Anterior cingulate cortex (tissue), 58 donors: ENCODE measurements at places on chromosomes 2 and 18.

- DNase-seq: no peak
Measured at GRCh38 chr2:2131075-2131789, 199.8 kb downstream of the MYT1L start.

- no peak for DNase-seq
Measured at GRCh38 chr2:188983427-188984064, 9.4 kb downstream of the COL3A1 start.

DNA sequence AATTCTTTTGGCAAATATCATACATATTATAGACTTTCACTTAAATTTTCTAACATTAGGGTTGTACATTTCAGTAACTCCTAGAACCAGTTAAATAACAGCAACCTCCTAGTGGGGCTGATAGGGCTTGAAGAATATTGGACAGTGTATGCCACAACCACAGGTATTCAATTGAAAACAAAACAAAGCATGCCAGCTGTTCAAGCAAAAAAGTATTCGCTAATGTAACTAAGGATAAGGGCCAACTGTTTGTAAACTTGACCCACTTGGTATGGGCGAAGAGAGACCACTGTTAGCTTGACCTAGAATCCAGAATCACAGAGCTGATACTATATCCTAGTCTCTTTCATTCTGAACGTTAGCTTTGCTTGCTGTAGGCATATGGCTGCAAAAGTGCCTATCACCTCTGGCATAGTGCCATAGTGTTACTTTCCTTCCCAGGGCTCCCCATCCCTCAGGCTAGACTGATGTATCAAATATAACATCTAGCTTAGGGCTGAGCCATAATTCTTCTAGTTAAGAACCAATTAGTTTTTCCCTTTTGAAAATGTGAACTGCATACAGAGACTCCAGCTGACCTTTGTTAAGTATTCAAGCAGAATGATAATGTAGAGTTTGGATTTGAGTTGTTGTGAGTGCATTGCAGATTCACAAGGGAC, 458.8 kb upstream of the NRXN1 start:
- DNase-seq: no peak

DNA sequence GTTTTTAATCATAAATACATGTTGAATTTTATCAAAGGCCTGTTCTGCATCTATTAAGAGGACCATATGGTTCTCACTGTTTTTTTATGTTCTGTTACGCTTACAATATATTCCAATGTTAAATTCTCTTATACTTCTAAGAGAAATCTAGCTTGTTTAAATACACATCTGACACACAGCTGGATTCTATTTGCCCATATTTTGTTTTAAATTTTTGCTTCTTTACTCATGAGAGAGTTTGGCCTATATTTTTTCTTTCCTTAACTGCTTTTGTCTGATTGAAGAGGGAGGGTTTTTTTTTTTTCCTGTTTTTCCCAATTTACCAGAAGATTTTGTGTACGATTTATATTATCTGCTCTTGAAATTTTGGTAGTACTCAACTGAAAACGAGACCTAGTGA, 34.9 kb downstream of the RNF144A start:
- DNase-seq: no peak

- DNase-seq: no peak
Measured at GRCh38 chr2:106158871-106159270, 35.2 kb downstream of the UXS1 start.

GRCh38 chr2:43472527-43473194, 123.2 kb downstream of the THADA start:
- DNase-seq: no peak

GRCh38 chr2:201523506-201523905, 72.0 kb downstream of the STRADB start:
- DNase-seq: no peak

DNA sequence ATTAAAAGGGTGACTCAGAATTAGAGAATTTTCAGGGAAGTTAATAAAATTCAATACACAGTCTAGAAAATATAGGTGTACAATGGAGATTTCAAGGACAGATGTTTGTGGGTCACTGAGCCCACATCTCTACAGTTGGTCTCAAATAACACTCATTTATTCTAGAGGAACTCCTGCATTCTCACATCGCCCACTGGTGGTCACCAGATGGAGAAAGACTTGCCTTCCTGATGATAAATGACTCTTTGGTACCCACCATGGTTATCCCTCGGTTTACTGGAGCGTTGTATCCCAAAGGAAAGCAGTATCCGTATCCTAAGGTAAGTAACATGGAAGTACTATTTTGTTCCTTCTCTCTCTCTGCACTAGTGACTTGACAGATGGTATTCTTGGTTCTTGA, 1297.1 kb downstream of the DPP10 start:
- no peak for DNase-seq

- no peak for DNase-seq
Measured at GRCh38 chr2:37500031-37500430, 155.6 kb downstream of the QPCT start.

- DNase-seq: no peak
Measured at GRCh38 chr2:71746946-71747501, 293.7 kb downstream of the DYSF start.

DNA sequence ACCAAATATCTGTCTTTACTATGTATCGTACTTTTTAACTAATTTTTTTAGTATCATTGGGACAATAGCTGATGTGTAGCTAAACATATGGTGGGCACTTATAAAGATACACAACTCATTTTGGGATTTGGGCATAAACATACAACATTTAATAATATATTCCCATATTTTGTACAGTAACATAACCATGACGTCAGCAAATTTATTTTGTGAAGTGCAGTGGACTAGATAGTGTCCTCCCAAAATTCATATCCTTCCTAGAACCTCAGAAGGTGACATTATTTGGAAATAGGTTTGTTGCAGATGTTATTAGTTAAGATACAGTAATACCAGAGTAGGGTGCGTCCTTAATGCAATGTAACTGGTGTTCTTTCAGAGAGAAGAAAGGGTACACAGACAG, 356.7 kb downstream of the CDH7 start:
- no peak for DNase-seq

- DNase-seq: no peak
Measured at GRCh38 chr2:273333-273732, 8.6 kb downstream of the ACP1 start.

GRCh38 chr2:34998741-34999140, 1356.8 kb upstream of the CRIM1 start:
- no peak for DNase-seq

DNA sequence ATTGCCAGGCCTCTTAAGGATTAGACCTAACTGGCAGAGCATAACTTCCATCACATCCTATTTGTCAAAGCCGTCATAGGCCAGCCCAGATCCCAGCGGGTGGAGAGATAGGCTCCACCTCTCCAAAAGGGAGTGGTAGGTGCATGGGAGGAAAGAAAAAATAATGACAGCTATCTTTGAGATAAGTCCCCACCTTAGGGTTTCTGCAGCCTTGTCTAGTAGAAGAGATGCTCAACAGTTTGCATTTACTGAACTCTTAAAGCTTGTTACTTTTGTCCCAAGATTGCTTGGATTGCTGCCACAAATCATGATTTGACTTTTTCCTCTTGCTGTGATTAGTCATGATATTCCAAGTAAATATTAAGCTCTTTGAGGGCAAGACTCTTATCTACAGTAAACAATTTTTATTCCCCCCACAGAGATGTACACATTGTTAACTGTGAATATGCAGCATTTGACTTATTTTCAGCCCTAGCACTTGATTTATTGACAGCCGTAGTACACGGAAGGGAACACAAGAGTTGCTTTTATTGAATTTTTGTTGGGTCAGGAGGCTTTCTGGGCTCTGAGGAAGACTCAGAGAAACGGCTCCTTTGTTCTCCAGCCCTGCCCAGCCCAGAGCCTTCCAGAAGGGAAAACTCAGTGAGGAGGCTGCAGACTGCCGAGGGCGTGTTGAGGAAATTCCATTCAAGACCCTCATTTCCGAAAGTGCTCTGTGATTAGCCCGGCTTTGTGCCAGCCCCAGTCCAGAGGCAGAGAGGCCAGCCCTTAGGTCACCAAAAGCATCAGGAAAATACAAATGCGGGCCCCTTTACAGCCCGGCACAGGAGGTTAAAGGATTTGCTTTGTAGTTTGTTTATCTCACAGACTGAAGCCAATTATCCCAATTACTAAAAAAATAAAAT, 75.5 kb upstream of the ZNF532 start:
- peak; percentile 33 for DNase-seq

- DNase-seq: no peak
Measured at GRCh38 chr2:126635281-126635680, 20.7 kb upstream of the GYPC start.
